ENCODE measurements at places on chromosomes 4 and X.

GRCh38 chr4:92270908-92271307, 32.9 kb upstream of the GRID2 start:
- no peak for DNase-seq

GRCh38 chr4:93747220-93747619, 81.3 kb upstream of the ATOH1 start:
- DNase-seq, result no peak

GRCh38 chr4:166839615-166840251, 394.6 kb downstream of the SPOCK3 start:
- DNase-seq, result no peak

DNA sequence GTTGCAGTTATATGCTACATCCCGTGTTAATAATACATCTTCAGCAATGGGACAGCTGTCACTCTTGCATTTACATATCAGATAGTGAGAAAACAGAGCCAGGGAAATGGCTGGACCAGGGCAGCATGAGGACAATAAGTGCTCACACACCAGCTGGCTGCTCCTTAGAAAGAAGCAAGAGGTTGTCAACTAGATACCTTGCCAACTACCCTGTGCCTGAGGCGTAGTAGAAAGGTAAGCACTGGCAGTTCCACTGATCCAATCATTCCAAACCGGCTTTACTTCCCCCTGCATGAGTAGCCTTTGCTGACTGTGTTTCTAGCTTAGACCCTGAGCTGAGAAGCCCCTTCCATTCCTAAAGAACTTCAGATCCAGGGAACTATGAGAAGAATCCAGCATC, 52.2 kb upstream of the FGF13 start:
- DNase-seq, result no peak

DNA sequence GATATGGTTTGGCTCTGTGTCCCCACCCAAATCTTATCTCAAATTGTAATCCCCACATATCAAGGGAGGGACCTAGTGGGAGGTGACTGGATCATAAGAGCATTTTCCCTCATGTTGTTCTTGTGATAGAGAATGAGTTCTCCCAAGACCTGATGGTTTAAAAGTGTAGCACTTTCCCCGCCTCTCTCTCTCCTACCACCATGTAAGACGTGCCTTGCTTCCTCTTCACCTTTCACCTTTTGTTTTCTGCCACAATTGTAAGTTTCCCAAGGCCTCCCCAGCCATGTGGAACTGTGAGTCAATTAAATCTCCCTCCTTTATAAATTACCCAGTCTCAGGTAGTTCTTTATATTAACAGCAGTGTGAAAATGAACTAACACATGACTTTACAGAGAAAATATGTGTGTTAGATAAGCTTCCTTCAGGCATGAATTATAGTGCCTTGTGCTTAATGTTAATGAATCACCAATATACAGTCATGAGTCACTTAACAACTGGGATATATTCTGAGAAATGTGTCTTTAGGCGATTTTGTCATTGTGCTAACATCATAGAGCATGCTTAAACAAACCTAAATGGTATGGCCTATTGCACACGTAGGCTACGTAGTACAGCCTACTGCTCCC, 37.9 kb downstream of the PDGFC start:
- no peak for DNase-seq

DNA sequence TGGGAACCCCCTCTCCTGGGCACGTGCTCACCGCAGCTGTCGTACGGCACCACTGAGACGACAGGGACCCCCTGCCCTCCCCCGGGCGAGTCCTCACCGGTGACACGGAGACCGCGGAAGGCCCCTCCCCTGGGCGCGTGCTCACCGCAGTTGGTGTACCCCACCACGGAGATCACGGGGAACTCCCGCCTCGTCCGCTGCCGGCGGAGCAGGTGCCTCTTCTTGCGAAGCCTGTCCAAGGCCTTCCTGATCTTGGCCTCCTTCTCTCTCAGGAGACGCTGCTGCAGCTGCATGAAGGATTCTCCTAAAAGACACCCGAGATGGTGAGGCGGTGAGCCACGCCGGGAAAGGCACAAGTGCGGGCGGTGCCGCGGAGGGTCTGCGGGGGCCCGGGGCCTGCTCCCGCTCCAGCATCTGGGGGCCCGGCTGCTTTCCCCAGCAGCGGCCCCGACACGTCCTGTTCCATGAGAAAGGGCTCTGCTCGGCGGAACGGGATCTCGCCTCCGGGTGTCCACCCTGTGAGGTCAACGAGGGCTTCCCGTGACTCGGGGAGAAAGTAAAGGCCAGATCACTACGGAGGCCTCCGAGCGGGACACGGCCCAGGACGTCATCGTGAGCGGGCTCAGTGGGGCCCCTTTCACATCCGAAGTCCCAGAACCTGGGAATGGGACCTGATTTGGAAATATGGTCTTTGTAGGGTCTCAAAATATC, 5.8 kb downstream of the GTPBP6 start:
- DNase-seq, result peak; percentile 75

DNA sequence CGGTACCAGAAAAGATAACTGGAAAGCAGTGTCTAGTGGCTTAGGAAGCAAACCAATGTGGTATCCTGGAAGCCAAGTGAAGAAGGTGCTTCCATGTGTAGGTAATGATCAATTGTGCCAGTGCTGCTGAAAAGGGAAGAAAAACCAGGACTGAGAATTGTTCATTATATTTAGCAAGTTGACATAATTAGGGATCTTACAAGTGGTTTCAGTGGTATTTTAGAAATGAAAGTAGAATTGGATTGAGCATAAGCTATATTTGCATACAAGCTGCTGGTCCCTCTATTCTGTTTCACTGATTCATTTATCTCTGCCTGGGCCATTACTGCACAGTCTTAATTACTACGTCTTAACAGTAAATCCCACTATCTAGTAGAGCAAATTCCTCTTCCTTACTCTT, 32.3 kb downstream of the PRDM8 start:
- no peak for DNase-seq

DNA sequence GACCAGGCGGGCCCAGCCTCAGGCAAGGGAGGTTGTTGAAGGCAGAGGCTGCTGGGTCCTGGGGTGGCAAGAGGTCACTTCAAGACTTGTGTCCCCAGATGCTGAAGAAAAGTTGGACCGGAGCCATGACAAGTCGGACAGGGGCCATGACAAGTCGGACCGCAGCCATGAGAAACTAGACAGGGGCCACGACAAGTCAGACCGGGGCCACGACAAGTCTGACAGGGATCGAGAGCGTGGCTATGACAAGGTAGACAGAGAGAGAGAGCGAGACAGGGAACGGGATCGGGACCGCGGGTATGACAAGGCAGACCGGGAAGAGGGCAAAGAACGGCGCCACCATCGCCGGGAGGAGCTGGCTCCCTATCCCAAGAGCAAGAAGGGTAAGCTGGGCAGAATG, 4.4 kb downstream of the PQBP1 start:
- no peak for DNase-seq

DNA sequence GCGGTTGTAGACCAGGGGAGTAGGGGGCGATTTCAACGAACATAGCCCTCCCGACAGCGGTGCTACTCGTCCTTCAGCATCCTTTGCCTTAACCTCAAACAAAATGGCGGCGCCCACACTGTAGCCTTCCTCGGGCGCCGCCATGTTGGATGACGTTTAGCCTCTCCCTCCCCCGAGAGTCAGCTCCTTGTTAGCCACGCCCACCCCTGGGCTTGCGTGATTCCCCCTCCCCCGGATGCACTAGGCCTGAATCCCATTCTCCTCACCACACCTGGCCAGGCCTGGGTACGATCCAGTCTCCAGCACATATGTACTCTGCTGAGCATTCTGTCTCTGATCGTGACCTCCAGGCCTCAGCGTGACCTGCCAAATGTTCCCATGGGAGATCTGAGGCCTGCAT, 49.0 kb upstream of the ZNF157 start:
- DNase-seq, result peak; percentile 52

DNA sequence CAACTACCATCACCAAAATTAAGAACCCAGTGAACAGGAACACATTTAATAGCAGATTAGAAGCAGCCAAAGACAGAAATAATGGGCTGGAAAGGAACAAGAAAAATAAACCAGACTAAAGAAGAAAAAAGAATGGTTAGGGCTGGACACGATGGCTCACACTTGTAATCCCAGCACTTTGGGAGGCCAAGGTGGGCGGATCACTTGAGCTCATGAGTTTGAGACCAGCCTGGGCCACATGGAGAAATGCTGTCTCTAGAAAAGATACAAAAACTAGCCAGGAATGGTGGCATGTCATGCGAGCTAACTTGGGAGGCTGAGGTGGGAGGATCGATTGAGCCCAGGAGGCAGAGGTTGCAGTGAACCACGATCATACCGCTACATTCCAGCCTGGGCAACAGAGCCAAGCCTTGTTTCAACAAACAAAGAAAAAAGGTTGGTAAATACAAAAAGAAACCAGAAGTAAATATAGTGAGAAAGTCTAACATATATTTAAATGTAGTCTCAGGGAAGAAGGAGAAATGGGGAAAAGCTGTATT, 102.0 kb downstream of the AFAP1 start:
- no peak for DNase-seq

GRCh38 chr4:166426300-166426863, 553.3 kb downstream of the TLL1 start:
- DNase-seq, result no peak

GRCh38 chr4:186746581-186746980, 22.9 kb upstream of the FAT1 start:
- no peak for DNase-seq

DNA sequence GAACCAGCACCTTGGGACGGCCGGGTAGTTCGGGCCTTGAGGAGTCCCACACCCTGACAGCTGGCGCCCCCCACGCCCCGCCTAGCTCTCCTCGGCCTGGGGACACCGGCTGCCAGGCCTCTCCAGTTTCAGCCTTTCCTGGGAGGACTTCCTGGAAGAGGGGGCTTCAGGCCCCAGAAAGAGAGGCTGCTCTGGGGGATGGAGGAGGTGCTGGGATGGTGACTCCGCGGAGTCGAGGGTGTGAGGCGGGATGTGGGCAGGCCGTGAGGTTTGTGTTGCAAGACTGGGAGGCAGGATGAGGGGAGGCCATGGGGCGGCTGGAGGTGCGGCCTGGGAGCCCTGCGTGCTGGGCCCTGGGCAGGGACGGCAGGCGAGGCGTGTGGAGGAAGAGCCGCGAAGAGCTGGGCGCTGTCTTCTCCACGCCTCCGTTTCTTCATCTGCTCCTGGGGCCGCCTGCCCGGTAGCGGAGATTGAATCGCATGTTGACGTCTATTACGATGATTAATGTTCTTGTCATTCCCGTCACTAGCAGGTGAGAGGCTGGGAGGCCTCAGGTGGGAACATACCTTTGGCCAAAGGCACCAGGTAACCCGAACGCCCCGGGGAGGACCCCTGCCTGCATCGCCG, 918 bp upstream of the FGFRL1 start:
- peak; percentile 91 for DNase-seq

GRCh38 chr4:151324752-151325110, 674 bp downstream of the SH3D19 start:
- DNase-seq, result peak; percentile 80

DNA sequence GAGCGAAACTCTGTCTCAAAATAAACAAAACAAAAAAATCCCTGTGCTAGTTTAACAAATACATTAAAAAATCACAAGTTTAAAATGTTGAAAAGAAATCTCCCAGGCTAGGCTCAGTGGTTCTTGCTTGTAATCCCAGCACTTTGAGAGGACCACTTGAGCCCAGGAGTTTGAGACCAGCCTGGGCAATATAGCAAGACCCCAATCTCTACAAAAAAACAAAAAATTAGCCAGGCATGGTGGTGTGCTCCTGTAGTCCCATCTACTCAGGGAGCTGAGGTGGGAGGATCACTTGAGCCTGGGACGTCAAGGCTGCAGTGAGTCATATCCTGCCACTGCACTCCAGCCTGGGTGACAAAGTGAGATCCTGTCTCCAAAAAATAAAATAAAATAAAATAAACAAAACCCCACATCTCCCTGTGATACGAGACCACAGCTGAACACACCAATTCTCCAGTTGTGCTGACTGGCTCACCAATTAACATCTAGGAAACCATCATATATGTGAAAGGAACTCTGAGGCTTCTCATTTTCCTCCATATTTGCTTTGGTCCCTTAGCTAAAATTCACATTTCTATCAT, 7.3 kb downstream of the RPS4X start:
- DNase-seq, result no peak

GRCh38 chrX:65671286-65671685, 3.8 kb downstream of the MSN start:
- DNase-seq, result peak; percentile 58

DNA sequence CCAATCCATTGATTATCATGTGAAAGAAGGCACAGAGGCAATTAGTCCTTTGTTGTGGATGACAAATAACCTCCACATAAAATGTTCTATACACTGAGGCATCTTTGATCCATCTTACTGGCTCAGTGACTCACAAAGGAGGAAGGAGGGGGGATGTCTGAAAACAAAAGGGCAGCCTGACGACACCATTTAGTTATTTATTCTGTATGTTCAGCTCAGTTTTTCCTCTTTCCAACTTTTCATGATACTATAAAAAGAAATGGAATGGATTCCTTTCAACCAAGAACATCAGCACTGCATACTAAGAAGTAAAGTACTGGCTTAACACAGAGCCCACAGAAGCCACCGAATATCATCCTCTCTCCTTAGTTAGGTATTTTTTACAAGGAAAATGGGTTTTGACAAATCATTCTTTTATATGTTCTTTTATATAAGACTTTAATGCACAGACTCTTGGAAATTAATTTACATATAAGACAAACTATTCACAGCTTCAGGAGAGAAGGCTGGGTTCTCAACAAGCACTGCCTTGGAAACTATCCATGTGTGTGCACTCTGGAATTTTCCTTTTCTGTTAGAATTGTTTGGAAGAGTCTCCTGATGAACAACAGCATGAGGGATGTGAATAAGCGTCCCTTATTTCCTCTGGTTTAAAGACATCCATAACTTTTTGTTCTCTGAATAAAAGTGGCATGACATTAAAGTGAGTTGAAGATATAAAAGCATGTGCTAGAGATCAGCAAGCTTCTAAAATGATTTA, 135.6 kb downstream of the TSPAN5 start:
- no peak for DNase-seq

GRCh38 chr4:80101071-80101791, 28.2 kb upstream of the ANTXR2 start:
- DNase-seq, result no peak

- no peak for DNase-seq
Measured at GRCh38 chrX:29652484-29652883, 562.9 kb upstream of the MAGEB2 start.

DNA sequence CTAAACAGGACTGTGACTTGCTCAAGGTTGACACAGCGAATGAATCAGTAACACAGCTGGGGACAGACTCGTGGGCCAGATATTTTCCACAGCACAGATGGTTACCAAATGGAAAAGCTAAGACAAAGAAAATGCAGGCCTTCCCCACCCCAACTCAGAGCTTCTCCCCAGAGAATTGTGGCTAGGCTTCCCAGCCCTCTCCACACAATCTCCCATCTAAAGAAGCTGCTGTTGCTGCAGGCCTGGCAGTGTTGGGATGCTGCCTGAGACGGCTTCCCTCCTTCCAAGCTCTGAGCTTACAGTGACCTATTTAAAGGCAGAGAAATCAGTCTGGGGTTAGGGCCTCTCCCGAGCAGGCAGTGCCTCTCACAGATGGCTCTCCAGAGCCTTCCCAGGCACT, 46.5 kb upstream of the PGRMC1 start:
- no peak for DNase-seq

GRCh38 chr4:1590244-1590643, 93.9 kb downstream of the FAM53A start:
- DNase-seq, result no peak
